ENCODE measurements at places on chromosomes 4 and X.

DNA sequence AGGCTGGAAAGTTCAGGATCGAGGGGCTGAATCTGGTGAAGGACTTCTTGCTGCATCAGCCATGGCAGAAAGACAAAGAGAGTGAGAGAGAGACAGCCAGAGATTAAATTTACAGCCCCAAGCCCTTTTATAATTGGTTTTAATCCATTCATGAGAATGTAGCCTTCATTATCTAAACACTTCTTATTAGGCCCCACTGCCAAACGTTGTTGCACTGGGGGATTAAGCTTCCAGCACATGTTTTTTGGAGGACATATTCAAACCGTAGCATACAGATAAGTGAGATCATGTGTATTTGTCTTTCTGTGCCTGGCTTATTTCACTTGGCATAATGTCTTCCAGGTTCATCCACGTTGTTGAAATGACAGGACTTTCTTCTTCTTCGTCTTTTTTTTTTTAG, 524.7 kb downstream of the SPRY1 start:
- no peak for DNase-seq

- DNase-seq: no peak
Observed at GRCh38 chr4:94583914-94584641, 132.3 kb downstream of the PDLIM5 start.

DNA sequence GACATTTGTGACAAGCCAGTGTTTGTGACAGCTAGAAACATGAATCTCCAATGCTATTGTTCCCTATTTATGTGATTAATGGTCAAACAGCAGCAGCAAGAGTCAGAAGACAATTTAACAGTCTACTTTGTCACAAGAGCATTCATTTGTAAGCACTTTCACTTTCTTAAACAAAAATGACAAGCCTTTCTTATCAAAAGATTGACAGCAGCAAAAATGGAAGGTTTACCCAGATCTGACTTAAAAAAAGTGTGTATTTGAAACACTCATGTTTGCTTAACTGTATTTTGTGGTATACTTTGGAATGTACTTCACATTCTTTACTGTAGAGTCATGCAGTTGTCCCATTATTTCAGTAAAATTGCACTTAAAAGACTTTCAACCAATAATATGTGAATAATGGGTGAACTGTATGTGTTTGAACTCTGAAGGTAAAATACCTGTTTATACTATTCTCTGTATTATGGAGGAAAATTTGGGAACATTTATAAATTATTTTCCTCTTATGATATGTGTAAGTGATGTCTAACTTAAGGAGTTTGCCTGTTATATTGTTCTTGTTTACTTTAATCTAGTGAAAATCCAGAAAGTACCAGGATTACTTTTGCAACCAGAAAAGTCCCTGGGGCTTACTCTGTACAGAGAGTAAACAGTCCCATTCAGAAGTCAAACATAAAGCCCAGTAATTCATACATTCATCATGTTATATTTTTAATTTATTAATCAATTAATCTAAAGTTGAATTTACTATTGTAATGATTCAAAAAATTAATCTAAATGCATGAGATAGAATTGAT, 314.9 kb upstream of the TRAM1L1 start:
- DNase-seq: peak; percentile 86

DNA sequence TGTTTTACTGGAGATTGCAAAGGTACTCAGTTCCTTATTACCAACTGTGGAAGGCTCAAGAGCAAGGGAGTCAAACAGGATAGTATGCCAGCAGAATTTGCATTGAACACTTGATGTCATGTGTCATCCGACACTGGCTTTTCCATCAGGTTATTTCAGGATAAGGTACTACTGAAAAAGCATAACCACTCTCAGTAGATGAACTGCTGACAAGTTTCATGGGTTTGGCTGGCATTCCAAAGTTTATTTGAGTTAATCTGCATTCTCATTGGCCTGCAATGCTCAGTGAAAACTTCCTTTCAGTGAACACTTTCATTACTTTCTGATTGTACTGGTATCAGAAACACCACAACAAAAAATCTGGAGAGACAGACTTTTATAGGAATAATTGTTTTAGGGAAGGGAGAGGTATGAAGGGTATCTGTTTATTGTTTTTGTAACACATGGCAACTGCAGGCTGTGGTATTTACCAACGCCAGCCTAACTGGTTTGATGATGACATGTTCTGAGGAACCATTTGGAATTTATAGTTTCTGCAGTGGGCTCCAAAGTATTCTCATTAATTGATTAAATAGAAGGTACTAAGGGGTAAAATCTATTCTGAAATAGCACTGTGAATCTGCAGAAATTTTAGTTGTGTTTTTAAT, 345.7 kb upstream of the NR3C2 start:
- DNase-seq: peak; percentile 27

GRCh38 chr4:113497154-113497884, 264.2 kb downstream of the CAMK2D start:
- DNase-seq: no peak

GRCh38 chr4:122364700-122365404, 14.0 kb upstream of the ADAD1 start:
- DNase-seq: no peak

DNA sequence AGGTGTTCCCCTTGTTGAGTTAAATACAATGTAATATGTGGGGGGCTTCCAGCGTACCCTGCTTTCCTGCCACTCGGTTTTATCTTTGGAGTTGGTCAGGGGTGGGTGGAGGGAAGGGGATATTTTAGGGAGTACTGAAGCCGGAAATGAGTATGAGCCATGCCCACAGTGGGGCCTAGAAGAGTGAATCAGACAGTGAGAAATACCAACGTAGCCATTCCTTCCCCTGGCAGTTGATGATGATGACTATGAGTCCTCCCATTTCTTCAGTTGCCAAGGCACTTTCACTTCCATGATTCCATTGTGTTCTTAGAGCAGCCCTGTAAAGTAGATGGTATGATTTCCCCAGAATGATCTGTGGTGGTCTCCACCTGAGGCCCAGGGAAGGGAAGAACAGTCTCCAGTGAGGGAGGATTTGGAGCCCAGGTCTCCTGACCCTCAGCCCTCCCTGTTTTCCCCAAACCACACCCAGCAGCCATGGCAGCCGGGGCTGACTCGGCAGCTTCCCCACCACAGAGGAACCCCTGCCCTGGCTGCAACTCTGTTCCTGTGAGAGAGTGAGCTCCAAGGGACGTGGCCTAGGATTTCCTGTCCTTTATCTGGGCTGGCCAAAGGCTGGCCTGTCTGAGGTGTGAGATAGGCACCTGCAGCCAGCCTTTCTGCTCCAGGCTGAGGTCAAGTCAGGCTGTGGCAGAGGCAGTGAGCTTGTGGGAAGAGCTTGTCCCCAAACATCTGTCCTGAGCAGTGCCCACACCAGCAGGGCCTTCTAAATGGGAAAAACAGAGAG, 52.7 kb downstream of the STARD8 start:
- DNase-seq: peak; percentile 28

GRCh38 chr4:147847751-147848590, 116.1 kb downstream of the ARHGAP10 start:
- no peak for DNase-seq

GRCh38 chrX:150897421-150898320, 797 bp downstream of the CD99L2 start:
- DNase-seq: no peak

- peak; percentile 62 for DNase-seq
Observed at GRCh38 chr4:80268081-80268823, 1.8 kb downstream of the FGF5 start.

- peak; percentile 44 for DNase-seq
Observed at GRCh38 chrX:31497086-31497485, 425.2 kb upstream of the FTHL17 start.

Measured in fibroblast of upper back skin (primary cell).